ENCODE measurements at places on chromosomes 6 and 20.

GRCh38 chr20:40390654-40391053 lies 298.4 kb downstream of the MAFB start:
- peak; percentile 23 for DNase-seq

GRCh38 chr6:75327807-75328206 lies 43.2 kb upstream of the TMEM30A start:
- DNase-seq, result no peak

- no peak for DNase-seq
These were observed 32.9 kb downstream of the ASXL1 start for GRCh38 chr20:32391003-32391402.

DNA sequence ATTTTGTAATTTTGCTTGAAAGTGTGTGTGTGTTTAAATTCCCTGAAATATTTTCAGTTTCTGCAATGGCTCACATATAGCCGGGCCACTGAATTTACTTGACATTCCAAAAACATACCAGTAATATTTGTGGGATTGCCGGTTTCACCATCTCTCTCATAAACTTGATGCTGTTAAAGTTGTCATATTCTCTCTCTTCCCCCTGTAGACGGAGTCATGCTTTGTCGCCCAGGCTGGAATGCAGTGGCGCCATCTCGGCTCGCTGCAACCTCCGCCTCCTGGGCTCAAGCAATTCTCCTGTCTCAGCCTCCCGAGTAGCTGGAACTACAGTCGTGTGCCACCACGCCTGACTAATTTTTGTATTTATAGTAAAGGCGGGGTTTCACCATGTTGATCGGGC lies 122.1 kb downstream of the TIAM2 start:
- DNase-seq, result peak; percentile 94

DNA sequence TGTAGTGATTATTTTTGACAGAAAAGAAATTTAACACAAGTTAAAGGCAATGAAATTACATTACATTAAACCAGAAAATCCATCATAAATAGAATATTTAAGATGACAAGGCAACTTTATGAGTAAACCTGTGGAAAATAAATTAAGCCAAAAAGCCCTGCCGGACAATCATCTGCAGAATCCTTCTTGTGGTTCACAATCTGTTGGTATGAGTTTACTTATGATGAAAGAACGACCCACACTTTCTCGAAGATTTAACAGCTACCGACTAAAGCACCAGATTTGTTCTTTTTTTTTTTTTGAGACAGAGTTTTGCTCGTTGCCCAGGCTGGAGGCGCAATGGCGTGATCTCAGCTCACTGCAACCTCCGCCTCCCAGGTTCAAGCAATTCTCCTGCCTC lies 21.4 kb downstream of the HDAC2 start:
- DNase-seq, result no peak

DNA sequence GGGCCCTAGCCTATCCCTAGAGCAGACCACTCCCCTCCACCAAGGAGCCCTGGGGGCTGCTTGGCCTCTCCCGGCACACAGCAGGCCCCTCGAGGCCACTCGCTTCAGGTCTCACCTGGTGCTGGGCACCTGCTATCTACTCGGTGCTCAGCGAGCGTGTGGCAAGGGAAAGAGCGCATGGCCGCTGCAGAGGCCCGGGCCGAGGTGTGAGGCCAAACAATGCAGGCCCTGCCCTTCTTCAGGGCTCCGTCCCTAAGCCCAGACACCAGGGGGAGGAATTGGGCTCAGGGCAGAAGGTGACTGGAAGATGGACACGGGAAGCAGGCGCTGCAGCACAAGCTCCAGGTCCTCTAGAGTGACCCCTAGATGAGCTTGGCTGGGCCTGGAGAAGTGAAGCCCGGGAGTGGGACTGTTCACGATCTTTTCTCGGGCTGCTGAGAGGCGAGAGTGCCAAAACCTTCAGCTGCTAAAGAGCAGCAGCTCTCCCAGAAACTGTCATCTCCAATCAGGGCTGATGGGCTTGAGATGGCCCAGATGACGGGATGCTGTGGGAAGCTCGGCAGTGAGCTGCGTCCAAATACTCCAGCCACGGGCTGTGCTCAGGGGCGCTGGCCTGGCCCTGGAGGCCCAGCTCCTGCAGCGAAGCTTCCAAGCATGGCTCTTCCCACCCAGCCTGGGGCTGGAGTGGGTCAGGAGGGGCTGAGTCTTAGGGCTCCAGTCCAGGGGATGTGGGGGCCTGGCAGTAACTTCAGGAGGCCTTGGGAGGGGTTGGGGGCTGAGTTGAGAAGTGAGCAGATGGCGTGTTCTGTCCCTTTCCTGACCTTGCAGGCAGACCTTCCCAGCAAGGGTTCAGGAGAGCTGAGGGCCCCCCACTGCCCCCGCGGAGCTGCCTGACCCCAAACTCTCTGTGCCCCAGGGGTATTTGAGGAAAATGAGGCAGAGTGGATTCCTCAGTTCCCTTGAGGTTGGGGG lies 43.7 kb downstream of the APCDD1L start:
- no peak for DNase-seq

GRCh38 chr6:110567957-110568696 lies 91.7 kb upstream of the SLC22A16 start:
- no peak for DNase-seq

GRCh38 chr6:97141756-97142155 lies 141.3 kb downstream of the MMS22L start:
- DNase-seq, result no peak

DNA sequence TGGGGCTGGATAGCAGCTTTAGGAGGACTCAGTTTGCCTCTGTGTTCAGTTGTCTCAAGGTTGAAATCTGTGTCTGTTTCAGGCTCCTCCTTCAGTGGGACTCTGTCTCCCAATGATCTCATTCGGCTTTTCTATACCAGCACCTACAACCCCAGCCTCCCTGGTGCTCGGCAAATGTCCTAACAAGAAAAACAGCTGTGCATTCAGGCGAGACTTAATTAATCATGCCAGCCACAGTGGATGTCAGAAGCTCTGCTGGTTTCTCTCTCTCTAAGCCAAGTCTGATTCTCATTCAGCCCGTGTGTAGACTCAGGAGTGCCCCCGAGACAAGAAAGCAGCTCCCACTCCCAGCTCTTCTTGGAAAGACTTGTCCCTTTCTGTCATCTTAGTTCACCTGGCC lies 46.8 kb downstream of the SUN5 start:
- DNase-seq, result no peak

- DNase-seq, result peak; percentile 80
These were observed 4.9 kb upstream of the CD24 start for GRCh38 chr6:106979435-106979884.

GRCh38 chr6:46690141-46690755 lies 2.6 kb downstream of the TDRD6 start:
- DNase-seq, result no peak

DNA sequence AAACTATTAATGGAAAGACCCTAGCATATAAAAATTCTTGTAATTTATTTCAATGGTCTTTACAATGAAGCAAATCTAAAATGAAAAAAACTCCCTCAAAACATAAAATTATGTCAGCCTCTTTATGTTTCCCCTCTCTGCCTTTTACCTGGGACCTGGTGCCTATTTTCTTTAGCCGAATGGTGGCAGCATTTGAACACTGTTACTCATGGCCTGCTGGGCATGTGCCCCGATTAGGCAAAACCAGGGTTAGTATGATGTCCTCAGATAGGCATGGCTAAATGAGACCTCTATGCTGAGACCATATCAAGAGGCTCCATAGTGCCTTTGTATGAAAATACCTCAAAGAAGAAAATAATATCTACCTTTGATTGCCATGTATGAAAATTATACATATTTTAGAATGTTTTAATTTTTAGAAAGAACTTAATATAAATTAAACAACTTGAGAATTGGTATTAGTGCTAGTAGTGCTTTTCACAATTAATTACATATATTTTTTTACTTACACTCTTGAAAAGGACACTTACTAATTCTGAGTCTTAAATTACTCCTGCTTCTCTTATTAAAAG lies 22.5 kb upstream of the C6orf58 start:
- peak; percentile 67 for DNase-seq

- DNase-seq, result no peak
These were observed 187.6 kb downstream of the DTNBP1 start for GRCh38 chr6:15475261-15475660.

- DNase-seq, result peak; percentile 92
These were observed 1.4 kb downstream of the PHACTR1 start for GRCh38 chr6:12718015-12718414.

DNA sequence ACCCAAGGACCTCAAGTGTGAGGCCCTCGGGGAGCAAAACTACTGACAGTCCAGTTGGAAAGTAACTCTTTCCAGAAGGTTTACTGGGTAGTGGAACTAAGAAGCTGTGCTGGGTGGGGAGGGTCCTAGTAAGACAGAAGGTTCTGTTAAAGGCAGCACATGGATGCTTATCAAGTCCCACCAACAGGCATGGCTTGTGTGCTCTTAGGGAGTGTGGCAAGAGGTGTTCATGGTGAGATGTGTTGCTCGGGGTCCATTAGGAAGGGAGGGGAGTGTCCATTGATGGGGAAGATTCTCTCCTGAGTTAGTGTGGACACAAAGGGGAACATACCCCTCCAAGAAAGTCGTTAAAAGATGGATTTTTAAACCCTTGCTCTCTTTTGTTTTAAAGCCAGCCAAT lies 120.6 kb downstream of the LY86 start:
- DNase-seq, result no peak

GRCh38 chr6:84428300-84428907 lies 201.0 kb upstream of the CEP162 start:
- peak; percentile 63 for DNase-seq

GRCh38 chr20:11008444-11009033 lies 334.7 kb upstream of the JAG1 start:
- no peak for DNase-seq

- no peak for DNase-seq
These were observed 175.5 kb downstream of the RFPL4B start for GRCh38 chr6:112522587-112522986.

DNA sequence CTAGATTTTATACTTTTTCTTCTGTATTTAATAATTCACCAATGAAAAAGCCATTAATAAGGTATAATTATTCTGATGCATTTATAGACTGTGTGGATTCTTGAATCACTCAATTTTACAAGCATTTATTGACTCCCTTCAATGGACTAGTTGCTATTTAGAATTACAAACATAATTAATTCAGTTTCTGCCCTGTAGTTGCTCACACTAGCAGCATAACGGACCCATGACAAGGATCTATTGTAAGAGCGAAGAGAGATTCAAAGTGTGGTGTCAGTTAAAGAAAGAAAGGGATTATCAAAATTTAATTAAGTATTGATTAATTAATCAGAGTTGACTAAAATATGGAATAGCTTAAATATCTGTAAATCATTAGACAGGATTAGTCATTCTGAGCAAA lies 602.6 kb upstream of the PTCHD4 start:
- DNase-seq, result no peak

GRCh38 chr6:63389191-63389844 lies 69.5 kb upstream of the LGSN start:
- no peak for DNase-seq

GRCh38 chr6:10518557-10519407 lies 2.4 kb upstream of the GCNT2 start:
- peak; percentile 64 for DNase-seq

DNA sequence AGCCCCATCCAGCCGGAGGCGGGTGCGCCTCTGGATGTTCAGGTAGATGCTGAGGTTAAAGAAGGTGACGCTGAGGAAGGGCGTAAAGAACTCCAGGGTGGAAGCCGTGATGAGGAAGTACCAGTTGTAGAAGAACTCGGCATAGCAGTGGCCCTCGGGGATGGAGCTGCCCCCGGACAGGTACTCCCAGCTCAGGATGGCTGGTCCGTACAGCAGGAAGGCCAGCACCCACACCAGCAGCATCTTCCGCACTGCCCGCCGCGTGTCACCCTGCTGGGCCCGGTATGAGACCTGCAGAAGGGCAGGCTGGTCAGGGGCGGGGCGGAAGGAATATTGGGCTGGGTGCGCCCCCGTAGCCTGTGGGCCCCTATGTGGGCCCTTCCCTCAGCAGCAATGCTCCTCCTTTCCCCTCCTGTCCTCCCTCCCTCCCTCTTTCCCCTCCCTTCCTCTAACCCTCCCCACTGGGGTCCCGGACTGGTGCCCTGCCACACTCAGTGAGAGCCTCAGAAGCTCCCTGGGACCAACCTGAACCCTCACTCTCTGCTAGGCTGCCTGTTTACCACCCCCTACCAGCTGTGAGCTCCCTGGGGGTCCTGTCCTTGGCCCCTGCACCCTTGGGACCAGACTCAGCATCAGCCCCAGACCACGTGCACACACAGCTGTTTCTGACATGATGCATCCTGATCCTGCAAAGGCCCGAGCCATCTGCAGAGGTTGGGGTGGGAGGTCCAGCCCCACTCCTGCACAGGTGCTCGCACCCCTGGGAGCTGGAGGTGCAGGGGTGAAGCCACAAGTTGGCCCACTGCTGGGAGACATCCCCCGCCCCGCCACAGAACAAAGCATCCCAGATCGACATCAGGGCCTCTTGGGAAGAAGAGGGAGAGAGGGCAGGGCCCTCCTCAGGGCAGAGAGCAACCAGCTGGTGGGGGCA lies 3.2 kb downstream of the HRH3 start:
- DNase-seq, result no peak

DNA sequence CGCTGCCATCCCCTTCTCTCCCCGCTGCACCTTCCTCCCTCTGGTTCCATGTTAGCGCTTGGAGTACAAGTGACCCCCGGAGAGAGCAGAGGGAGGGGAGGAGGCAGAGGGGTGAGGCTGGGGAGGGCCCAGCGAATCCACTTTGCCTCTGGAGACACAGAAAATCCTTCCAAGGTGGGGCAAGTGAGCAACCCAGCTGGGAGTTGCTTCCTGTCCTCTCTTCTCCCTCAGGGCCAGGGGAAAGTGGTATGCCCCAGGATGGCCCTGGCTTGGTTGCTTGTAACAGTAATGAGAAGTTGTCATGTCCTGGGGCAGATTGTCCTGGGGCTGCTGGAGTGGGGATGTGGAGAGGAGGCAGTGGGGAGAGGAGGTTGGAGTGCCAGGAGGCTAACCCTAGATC lies 691 bp upstream of the ANGPT4 start:
- DNase-seq, result no peak

- no peak for DNase-seq
These were observed 40.5 kb upstream of the ZNF831 start for GRCh38 chr20:59123011-59123677.

- DNase-seq, result no peak
These were observed 107.3 kb downstream of the IRF4 start for GRCh38 chr6:498795-499231.

- no peak for DNase-seq
These were observed 85.2 kb downstream of the SMLR1 start for GRCh38 chr6:130912434-130912833.

DNA sequence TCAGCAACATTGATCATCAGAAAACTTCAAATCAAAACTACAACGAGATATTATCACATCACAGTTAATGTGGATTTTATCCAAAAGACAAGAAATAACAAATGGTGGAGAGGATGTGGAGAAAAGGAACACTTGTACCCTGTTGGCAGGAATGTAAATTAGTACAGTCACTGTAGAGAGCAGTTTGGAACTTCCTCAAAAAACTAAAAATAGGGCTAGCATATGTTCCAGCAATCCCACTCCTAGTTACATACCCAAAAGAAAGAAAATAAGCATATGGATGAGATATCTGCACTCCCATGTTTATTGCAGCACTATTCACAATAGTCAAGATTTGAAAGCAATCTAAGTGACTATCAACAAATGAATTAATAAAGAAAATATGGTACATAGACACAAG lies 887.7 kb upstream of the MAN1A1 start:
- no peak for DNase-seq

Measured in EL (cell line).